Thoracic aorta (tissue), 2 donors: ENCODE measurements at places on chromosomes 6 and 20. TPM values are rescaled to one million over a fixed set of nuclear protein-coding genes. Genes with fewer than 3 reads are reported as not detected.

GRCh38 chr6:6085928-6086668 lies 79.4 kb upstream of the NRN1 start:
- no peak for DNase-seq

GRCh38 chr20:4702562-4703280 lies 19.0 kb upstream of the PRND start:
- no peak for DNase-seq

DNA sequence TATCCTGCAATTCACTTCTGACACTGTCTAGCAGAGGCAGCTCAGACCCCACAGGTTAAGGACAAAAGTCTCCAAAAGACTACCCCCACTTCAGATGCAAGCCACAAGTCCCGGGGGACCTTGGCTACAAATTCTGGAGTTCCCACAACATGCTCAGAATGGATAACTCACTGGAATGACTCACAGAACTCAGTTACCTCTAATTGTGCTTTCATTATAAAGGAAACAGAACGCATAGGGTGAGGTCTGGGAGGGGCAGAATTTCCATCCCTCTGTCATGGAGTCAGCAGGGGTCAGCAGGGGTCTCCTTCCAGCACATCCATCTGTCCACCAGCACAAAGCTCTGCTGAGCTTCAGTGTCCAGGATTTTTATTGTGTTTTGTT lies 184.2 kb downstream of the CDH4 start:
- no peak for DNase-seq

- no peak for DNase-seq
These were observed 142.6 kb upstream of the PDE10A start for GRCh38 chr6:165805636-165806035.

GRCh38 chr20:44869471-44869870 lies 16.0 kb upstream of the YWHAB start:
- no peak for DNase-seq

DNA sequence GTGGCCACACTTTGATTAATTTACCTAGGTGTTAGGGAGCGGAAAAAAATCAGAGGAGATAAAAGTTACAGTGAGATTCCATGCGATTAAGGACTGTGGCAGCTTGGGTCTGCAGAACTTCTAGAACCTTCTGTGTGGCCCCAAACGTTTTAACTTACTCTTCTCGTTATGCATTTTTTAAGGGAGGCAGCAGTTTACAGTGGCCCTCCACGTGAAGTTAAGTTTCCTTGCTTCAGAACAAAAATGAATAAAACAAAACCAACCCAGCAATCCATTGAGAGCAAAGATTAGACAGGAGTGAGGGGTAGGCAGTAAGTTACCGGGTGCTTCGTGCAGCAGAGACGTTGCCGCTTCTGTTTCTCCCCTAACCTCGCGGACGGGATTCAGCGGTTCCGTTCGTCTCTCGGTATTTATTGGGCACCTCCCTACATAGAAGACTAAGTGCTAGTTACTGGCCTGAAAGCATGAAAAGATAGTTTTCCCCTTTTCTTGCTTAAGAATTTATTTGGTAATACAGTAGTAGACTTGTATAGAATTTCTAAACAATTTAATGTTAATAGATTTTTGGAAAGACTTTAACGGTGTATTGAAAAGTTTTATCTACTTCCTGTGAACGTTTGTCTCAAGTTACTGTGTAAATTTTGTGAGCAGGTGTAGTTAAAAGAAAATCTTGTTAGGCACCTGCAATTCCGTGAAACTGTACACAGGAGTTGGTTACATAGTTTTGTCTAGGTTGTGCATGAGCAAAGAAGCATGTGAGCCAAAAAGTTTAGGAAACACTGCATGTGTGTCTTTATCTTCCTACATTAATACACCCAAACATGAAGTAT lies 1.1 kb downstream of the BAG2 start:
- no peak for DNase-seq

- no peak for DNase-seq
These were observed 54.1 kb downstream of the MYH7B start for GRCh38 chr20:35009665-35010328.

DNA sequence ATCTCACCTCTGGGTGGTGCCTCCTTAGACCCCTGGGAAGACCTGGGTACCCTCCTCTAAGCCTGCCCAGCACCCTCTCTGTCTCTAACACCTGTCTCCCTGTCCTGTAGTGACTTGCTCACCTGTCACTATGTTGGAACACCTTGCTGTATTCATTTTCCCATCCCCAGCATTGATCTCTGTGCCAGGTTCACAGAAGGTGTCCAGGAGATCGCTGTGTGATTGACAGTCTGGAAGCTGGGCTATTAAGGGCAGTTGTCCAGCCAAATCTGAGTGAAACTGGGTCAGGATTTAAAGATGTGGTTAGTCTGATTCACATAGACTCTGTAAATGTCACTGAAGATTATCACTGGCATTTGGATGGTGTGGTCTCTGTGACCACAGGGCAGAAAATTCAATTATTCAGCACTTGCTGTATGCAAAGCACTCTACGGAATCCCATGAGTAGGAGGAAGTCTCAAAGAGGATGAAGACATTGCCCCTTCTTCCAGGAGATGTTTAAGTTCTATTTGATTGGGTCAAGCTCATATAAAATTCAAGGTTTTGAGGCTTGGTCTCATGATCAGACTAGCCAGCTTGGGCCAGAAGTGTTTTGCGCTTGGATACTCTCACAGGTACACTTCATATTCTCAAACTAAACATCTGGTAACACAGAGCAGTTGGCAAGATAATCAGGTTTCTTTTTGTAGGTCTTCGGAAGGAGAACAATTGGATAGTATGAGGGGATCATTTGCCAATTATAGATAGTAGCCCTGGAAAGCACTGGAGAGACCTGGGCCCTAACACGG lies 57.8 kb upstream of the TAGAP start:
- no peak for DNase-seq

DNA sequence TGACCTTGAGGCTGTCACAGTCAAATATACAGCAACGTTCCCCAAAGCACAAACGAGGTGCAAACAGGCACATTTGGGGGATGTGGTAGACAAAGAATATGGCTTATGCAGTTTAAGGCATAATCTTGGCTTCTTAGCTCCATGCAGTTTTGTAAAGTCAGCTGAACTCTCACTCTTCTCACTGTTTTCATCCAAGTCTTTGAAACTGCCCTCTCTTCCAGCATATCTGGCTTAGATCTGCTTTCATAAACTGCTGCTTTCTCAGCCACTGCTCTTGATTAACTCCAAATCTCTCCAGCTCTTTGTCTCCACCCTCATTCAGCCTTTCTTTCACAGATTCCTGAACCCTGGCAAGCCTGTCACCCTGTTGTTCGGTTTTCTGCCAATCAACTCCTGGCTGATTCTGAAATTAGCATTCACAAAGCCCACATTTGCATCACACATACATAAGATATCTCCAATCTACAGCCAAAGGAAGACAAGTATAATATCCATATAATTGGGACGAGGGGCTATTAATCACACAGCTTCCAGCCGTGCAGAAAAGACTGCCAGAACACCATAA lies 301.1 kb upstream of the RNF217 start:
- DNase-seq = no peak

- DNase-seq = no peak
These were observed at the start of gene C20orf141 for GRCh38 chr20:2814587-2815051. Gene C20orf141, plus strand, starts transcription at chr20:2814987. Its CDS starts 198 bp downstream, at chr20:2815185.

DNA sequence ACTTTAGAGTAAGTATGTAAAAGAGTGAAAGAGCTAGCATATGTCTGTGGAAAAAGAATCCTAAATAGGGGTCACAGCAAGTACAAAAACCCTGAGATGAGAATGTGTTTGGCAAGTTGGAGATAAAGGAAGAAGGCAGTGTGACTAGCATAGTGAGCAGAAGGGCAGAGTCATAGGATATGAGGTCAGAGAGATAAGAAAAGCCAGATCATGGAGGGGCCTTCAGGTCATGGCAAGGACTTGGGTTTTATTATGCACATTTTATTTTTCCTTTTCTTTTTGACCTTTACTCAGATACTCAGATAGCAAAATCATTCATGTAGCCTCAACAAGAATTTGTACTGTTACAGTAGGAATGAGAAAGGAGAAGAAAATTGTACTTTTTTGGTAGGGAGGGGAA lies 138.0 kb downstream of the GJA1 start:
- no peak for DNase-seq

DNA sequence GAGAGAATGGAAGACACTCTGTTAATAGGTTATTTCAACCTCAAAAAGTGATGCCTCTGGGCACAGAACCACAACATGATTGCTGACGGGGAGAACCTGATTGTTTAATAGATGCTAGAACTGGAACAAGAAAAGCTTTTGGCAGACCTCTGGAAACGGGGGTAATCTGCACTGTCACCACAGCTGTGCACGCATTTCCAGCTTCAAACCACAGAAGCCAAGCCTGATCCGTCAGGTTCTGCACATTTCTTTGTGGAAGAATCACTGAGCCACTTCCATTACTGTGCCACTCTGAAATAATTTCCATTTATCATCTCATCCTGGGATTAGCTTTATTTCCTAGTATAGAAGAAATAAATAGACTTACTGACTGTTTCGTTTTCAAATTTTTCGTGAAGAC lies 309.3 kb downstream of the FARS2 start:
- DNase-seq = no peak

GRCh38 chr20:16059841-16060240 lies 513.4 kb downstream of the KIF16B start:
- DNase-seq = no peak

PLEKHG1 gene
- total RNA-seq = 29.3 TPM

- DNase-seq = no peak
These were observed 1.7 kb upstream of the TREM2 start for GRCh38 chr6:41164551-41165120.

FLRT3 gene
- total RNA-seq = 1.8 TPM

GRCh38 chr6:56574292-56574691 lies 68.4 kb downstream of the DST start:
- no peak for DNase-seq

GRCh38 chr6:90106449-90106848 lies 190.2 kb downstream of the BACH2 start:
- DNase-seq = no peak

DNA sequence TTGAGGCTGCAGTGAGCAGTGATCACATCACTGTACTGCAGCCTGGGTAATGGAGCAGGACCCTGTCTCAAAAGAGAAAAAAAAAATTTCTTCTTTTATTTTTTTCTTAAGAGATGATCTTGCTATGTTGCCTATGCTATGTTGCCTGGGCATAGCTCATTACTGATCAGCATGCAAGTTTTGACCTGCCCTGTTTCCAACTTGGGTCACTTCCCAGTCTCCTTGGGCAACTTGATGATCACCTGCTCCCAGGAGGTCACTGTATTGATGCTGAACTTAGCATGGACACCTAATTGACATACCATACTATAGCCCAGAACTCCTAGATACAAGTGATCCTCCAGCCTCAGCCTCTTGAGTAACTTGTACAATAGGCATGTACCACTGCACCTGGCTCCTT lies 30.7 kb upstream of the NANP start:
- no peak for DNase-seq

DNA sequence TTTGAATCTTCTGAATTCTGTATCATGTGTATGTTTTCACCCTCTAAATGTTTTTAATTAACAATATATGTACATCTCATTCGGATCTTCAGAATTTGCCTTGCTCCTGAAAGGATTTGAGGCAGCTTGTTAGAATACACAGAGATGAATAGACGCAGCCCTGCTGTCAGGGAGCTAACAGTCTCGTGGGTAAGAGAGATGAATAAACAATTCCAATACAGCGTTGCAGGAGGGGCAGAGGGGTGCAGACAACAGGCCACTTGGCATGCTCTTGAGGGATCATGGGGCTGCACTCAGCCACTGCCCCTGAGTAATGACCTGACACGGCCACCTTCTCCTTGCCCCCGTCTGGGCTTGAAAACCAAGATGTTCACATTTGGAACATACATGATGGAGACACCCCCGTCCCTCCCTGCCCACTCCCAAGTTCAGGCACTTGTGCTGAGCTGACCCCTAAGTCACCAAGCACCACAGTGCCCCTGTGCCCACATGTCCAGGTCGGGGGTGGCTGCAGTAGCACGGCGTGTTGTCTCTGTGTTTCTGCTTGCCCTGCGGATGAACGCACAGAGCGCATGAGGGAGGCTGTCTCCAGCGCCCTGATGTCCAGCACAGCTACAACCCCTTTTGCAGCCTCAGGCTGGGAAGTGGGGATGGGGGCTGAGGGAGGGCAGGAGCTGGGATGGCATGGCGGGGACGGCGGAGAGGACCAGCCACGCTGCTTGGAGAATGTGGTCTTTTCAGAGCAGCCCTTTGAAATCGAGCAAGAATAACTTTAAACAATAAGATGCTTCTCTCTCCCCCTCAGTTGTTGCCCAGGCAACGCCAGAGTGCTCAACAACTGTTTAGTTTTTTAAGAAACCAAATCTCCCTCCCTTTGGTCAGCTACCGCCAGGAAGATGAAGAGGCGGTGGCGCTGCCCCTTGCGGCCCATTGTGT lies 33.0 kb upstream of the CDH22 start:
- no peak for DNase-seq

GRCh38 chr6:11525468-11526155 lies 11.9 kb upstream of the TMEM170B start:
- no peak for DNase-seq

CLPSL1 gene
- total RNA-seq = not detected

DNA sequence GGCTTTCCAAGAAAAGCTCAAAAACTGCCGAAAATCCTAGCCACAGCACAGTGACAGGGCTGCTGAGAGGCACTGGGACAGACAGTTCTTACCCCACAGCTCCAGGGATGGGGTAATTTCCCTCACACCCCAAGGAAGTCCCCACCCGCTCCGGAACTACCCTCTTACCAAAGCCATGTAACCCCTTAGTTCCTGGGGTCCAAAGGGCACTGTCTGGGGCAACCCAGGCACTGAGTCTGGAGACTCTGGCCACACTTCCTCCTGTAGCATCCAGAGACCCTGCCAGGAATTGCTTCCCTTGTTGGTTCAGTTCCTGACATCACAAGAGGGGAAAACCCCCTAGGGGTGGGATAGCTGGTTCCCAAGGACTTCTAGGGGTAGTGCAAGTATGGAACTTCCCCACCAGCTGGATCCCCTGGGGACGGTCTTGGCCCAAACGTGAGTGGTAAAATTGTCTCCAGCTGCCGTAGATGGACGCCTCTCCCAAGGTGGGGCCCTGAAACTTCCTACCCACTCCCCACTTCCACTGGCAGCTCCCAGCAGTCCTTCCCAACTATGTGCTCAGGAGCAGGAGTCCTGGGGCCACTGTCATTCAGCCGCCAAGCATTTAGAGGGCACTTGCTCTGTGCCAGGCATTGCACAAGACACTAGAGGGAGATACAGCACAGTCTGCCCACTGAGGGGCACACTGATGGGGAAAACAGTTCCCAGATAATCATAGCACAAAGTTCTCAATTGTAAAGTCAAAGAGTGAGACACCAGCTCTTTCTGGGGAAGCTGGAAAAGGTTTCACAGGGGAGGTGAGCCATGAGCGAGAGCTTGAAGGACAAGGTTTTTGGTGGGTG lies 17.2 kb upstream of the HCK start:
- DNase-seq = no peak
